Hematopoietic multipotent progenitor cell treated with erythropoietin and hydrocortisone succinate and interleukin-3 and kit ligand, for 6 days (in vitro differentiated cells): ENCODE measurements at places on chromosomes 4 and X.

GRCh38 chrX:124217304-124218251, 114.9 kb upstream of the TEX13D start:
- DNase-seq = peak; percentile 73

DNA sequence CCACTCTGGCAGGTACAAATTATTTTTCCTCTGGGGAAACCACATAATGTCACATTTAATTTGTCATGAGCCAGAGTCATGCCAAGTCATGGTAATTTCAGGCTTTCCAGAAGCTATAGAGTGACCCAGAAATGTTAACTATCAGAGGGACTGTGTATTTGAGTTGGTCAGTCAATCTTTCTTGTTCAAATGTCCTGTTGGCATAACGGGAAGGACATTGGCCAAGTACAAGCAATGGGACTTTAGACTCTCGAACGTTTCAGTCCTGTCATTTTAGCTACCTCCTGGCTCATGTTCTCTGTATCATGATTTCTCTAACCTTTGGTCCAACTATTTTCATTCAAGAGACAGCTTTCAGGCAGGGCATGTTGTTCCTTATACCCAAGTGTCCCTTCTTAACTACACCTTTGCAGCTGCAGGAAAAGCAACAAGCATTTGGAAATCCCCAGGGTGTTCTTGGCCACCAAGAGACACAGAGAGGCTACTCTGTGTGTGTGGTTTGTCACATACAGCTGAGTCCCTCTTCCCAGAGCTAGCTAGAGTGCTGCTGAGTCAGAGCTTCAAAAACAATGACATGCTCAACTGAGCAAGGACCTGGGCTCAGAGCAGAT, 142.6 kb downstream of the EGF start:
- no peak for DNase-seq

DNA sequence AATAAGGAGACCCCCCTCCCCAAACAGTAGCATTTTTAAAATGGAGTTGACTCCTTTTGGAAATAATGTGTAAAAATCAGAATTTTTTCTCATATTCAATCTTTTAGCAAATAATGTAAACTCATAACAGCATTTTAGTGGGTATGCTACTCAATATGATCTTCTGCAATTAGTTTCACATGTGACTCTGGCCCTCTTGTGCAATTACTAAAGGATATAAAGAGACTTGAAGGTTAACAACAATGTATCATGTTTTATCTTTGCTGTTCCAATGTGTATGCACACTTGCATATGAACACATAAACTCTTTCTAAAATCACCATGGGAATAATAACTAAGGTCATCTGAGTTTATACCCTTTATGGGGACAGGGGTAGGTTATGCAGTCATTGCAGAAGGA, 39.9 kb upstream of the RXFP1 start:
- no peak for DNase-seq

GRCh38 chr4:155592938-155593297, 73.7 kb upstream of the GUCY1A1 start:
- no peak for DNase-seq

DNA sequence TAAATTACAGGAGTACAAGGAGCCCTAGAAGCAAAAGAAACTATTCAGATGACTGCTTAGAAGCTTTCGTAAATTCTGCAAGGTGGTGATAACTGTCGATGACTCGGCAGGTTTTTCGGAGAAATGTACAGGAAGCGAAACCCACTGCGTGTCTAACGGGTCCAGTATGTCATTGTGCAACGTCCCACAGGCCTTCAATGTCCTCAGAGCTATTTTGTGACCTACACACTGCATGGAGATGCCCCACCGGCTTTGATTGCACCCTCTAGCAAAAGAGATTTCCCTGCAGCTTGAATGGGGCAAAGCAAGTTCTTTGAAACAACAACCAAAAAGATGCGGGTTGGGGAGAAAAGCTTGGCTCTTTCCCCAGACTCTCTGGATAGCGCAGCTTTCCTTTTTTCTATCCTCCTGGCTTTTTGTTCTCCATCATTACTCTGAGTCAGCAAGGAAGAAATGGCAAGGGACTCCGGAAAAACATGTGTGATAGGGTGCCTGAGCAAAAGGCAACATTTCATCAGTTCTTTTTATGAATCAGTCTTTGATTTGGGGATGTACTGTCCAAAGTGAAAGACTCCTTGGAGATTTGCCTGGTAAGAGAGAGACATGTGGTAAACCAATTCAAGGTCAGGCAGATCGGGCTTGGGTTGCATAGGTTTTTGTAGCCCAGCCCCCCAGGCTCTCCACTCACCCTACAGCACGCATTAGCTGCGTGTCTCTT, 112.0 kb upstream of the TBL1X start:
- peak; percentile 90 for DNase-seq

DNA sequence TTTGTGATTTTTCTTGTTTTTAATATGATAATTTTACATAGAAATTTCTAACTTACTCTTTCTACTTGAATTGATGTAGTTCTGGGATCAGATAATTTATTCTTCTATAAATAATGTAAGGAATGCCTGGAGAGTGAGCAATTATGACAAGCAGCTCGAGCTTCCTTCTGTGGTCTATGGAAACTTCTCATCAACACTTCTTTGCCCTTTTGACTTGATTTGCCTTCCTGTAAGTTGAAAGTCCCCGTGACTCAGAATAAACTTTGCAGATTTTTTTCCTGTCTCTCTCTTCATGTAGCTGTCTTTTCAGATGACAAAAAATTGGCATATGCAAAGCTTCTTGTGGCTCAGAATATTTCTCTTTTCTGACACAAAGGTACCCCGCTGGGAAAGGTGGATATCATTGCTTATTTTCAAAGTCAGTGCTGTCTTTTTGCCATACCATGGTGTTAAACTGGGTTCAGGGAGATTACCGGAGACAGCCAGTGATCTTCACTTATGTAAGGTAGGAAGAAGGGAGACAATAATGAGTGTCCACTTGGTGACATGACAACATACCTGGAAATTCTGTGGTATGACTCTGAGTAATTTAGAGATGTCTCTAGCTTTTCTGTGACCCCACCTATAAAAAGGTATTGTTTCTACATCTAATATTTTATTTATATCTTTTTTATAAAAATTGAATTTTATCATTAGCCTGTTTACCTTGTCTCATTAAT, 278.6 kb upstream of the GNPDA2 start:
- no peak for DNase-seq

- DNase-seq = no peak
These were observed 124.9 kb upstream of the GUCY1A1 start for GRCh38 chr4:155541716-155542115.

DNA sequence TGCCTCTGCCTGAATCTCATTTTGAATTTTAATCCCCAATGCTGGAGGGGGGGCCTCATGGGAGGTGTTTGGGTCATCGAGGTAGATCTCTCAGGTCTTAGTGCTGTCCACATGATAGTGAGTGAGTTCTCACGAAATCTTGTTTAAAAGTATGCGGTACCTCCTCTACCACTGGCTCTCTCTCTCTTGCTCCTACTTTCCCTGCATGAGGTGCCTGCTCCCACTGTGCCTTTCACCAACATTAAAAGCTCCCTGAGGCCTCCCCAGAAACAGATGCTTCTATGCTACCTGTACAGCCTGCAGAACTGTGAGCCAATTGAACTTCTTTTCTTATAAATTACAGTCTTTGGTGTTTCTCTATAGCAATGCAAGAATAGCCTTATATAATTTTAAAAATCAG, 560.7 kb upstream of the CPEB2 start:
- DNase-seq = no peak

DNA sequence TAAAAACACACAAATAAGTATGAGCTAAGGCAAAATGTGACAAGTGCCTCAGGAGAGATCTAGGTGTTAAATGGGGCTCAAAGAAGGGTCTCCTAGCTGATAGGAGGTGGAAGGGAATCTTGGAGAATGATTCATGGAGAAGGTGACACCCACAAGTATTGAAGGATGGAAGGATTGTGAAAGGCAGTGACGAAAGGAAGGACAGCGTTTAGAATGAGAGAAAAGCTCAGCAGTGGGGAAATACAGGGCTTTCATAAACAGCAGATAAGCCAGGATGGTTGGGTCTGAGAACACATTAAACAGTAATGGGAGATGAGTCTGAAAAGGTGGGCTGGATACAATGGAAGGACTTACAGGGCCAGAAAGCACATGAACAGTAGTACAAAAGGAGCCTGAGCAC, 11.5 kb downstream of the ANXA5 start:
- no peak for DNase-seq

DNA sequence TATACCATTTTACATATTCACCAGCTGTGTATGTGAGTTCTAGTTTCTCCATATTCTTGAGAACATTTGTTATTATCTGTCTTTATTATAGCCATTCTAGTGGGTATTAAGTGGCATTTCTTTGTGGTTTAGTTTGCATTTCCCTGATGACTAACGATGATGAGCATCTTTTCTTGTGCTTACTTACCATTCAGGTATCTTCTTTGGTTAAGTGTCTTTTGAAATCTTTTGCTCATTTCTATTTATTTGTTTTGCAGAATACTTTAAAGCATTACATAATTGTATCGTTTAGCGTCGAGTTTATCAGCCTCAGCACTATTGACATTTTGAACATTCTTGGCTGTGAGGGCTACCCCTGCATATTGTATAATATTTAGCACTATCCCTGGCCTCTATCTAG, 85.4 kb downstream of the FRMPD4 start:
- DNase-seq = no peak

DNA sequence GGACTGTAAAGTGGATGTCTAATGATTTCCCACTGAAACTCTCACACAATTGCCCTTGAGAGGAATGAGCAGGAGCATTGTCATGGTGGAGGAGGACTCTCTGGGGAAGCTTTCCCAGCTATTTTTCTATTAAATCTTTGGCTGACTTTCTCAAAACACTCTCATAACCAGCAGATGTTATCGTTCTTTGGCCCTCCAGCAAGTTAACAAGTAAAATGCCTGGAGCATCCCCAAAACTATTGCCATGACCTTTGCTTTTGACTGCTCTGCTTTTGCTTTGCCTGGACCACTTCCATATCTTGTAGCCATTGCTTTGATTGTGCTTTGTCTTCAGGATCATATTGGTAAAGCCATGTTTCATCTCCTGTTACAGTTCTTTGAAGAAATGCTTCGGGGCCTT, 120.2 kb upstream of the PDE5A start:
- no peak for DNase-seq

- DNase-seq = no peak
These were observed 78.7 kb downstream of the FNIP2 start for GRCh38 chr4:158847535-158847934.

DNA sequence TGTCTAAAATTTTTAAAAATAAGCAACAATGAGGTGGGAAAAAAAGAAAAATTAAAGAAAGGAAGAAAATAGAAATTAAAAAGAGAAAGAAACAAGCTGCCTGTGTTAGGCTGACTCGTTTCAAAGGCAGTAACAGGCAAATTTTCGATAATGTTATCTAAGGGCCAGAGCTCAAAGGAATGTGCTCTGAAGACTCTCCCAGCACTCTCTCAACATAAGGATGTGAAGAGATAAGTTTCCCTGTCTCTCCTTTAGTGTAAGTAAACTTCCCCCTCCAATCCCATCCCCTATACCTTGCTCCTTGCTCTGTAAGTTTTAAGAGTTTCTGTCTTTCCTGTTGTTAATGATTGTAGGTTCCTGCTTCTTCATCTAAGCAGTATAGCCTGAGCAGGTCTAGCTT, 172.8 kb downstream of the TEX13C start:
- DNase-seq = no peak

DNA sequence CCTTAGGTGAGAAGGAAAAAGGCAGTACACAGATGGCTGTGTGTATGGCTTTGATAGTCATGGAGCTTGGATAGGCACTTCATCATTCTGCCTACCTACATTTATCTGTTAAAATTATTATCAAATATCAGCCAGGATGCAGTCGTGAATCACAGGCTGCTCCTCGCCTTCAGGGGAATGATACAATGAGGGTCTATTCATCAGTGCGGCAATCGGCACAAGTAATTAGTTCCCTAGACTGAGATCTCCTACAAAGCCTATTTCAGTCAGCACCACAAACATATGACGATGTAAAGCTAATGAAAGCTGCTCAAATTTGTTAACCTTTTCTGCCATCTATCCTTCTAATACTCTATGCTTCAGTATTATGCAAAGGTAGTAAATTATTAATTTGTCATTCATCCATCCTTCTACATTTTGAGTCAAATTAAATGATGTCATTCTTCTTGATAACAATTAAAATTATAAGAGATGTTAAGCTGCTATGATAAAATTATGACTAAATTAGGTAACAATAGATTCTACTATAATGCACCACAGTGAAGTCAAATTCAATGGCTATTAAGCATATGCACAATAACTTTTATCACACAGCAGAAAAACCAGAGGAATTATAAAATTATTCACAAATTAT, 19.0 kb downstream of the MAB21L2 start:
- no peak for DNase-seq

DNA sequence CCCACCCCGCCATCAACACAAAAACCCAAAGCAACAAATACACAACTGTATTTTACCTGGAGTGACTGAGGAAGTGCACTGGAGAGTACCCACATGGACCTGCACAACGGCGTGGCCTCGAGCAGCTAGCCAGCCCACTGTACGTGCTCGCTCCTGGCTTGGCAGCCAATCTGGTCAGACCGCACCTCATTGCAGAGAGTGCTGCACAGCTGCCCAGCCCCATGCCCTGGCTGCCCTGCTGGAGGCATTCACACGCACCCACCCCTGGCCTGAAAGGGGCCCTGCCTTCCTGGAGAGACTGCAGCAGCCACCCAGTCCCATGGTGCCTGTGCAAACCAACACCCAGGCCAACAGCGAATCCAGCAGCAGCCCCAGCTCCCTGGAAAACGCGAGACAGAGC, 116.3 kb downstream of the GALNTL6 start:
- no peak for DNase-seq

GRCh38 chrX:150049647-150050046, 111.4 kb upstream of the EOLA2 start:
- no peak for DNase-seq

GRCh38 chr4:26938516-26938915, 77.9 kb downstream of the STIM2 start:
- DNase-seq = peak; percentile 54

GRCh38 chr4:183144787-183145186, 45.7 kb downstream of the WWC2 start:
- DNase-seq = no peak

- DNase-seq = no peak
These were observed 49.1 kb downstream of the STAG2 start for GRCh38 chrX:124010566-124010965.

GRCh38 chr4:41359422-41359775, 102.7 kb downstream of the UCHL1 start:
- no peak for DNase-seq

DNA sequence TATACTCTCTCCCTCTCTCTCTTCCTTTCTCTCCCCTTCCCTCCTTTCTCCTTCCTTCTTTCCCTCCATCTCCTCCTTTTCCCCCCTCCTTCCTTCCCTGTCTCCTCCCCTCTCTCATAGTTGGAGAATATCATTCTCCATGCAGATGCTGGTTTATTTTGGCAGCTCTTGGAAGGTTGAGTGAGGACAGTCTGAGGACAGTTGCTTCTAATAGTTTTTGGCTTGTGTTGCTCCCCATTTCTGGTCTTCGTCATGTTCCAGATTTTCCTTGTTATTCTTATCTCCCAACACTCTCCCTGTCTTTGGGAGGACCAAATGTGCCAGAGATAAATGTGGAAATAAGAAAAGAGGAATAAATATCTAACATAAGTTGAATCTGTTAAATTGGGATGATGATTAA, 263.0 kb downstream of the FRMPD4 start:
- DNase-seq = no peak
